ENCODE measurements at places on chromosomes 6 and 20.

DNA sequence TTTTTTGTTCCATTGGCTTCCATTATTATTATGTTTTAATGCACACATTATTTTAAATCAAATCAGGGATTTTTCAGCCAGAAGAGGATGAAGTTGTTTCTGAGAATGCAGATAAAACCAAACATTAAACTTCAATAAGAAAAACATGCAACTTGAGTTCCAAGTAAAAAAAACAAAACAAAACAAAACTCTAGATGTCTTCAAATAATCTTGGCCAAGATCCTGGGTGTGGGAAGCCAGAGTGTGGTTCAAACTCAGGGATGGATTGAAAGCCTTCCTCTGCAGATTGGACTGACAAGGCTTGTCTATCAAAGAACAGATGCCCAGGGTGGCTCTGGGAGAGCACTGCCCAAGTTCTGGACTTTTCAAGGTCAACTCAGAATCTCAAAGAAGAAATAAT, 134.1 kb downstream of the LCA5 start:
- no peak for DNase-seq

- DNase-seq, result no peak
Measured at GRCh38 chr6:130054725-130055124, 36.3 kb downstream of the L3MBTL3 start.

GRCh38 chr6:56448046-56448445, 194.6 kb downstream of the DST start:
- no peak for DNase-seq

GRCh38 chr6:161826512-161826911, 552.7 kb upstream of the AGPAT4 start:
- no peak for DNase-seq

GRCh38 chr6:5136851-5137250, 51.7 kb downstream of the PPP1R3G start:
- no peak for DNase-seq

DNA sequence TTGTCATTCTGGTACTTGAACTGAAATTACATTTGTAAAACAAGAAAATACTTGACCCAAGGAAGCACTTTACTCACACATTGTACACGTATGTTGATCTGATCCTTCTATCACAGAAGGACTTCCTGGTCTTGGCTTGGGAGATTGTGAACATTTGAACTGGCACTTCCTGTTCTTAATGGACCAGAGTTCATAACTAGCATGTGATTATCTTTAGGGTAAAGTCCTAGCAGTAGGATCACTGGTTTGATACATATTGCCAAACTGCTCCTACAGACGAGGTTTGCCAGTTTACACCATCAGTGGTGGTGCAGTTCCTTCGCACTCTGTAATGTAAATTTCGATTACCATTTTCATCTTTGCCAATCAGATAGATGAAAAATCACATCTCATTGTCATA, 12.7 kb downstream of the HECA start:
- DNase-seq, result no peak

All from AG04449 (cell line).